ENCODE measurements at places on chromosomes 7 and 10.

GRCh38 chr10:10663622-10664021 lies 354.1 kb upstream of the CELF2 start:
- DNase-seq, result no peak

- DNase-seq, result no peak
Measured at GRCh38 chr10:49397036-49397999, 1.4 kb upstream of the DRGX start.

DNA sequence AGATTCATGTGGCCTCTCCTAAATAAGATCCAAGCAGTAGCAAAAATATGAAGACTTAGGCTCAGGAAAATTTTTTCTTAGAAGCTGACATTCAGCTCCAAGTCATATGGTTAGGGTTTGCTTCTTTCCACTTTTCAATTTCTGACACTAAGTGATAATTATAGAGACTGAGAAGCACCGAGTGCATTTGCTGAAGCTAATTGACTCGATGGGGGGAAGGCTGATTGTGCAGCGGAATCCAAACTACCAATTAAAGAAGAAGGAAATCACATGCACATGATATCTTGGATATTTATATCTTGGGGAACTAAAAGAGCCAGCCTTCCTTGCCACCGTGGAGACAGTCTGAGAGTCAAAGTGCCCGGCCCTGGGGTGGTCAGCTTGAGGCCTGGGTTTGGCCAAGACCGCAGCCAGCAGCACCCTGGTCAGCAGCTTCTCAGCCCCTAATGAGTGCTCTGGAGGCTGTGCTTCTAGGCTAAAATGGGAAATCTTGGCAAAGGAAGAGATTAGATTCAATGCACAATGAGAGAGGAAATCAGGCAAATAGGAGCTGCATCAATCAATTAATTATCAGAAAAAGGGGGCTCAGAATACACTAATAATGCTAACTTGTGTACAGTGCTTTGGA lies 589.3 kb downstream of the NRG3 start:
- no peak for DNase-seq

DNA sequence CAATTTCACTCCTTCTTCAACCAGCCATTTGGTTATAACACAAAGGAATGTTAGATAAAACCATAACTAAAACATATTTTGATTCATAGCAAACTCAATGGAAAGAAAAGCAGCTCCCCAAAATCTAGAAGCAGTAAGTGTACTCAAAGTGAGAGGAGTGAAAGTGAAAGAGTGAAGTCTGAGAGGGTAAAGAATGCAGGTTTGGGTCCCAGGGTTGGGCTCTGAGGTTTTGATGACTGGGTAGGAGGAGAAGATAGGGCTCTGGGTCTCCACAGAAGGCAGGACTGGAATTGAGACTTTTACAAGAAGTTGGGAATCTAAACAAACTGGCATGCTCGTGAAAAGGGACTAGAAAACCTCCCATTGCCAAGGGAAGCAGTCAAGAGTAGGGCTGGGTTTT lies 85.4 kb upstream of the RSU1 start:
- no peak for DNase-seq

DNA sequence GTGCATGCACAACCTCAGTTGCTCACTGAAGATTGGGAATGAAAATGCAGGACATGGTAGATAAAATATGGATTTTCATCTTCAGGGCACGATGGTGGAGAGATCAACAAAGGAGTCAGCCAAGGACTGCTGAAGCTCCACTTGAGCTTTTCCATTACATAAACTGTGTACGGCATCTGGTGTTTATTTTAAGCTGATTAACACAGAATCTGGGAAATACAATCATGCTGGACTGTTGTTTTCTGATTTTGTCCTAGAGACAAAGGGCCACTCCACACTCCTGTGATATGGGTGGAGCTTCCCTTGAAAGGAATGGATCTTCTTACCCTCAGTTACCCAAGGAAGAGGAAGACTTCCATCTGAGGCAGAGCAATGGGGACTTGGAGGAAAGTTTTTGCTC lies 120.6 kb downstream of the SAMD9 start:
- DNase-seq, result no peak

DNA sequence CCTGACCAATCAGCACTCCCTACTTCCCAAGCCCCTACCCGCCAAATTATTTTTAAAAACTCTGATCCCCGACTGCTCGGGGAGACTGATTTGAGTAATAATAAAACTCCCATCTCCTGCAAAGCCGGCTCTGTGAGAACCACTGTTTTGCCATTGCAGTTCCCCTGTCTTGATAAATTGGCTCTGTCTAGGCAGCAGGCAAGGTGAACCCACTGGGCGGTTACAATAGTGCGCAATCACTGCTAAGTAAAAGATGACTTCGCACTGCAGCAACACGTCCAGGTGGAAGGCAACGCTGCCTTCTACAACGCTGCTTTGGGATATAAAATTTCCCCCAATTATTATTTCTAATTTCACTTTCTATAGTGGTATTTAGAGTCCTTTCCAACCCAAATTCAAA lies 8.9 kb downstream of the SLC37A3 start:
- no peak for DNase-seq

DNA sequence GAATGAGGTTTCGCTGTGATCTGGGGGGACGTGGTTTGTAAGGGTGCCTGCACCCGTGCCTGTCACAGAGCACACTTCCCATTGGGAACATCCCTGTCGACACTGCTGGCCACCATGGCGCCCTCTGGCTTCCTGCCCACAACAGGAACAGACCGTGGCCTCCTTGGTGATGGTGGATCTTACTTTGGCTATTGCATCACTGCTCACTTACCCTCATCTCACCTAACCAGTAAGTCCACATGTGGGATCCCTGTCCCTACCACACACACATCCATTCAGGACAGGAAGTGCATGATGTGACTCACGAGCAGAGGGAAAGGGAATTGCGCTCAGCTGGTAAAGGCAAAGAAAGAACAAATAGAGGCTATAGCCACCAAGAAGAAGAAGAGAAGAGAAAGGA lies 26.2 kb upstream of the SEC61G start:
- no peak for DNase-seq

DNA sequence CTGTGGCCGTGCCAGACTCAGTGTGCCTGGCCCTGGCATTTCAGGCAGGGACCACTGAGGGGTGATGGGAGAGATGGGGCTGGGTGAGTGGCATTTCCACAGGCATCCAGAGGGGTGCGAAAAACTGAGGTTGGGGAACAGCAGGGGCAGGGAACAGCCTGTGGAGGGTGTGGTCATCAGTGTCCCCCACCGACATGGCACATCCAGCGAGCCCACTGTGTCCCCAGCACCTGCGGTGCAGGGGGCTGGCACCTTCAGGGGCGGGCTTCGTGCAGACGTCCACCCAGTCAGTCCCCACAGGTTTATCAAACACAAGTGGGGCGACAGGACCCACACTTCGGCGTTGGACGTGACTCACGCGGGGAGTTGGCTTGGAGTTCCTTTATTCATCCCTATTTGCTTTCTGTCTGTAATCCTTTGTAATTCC lies 14.8 kb downstream of the CUX1 start:
- DNase-seq, result no peak

DNA sequence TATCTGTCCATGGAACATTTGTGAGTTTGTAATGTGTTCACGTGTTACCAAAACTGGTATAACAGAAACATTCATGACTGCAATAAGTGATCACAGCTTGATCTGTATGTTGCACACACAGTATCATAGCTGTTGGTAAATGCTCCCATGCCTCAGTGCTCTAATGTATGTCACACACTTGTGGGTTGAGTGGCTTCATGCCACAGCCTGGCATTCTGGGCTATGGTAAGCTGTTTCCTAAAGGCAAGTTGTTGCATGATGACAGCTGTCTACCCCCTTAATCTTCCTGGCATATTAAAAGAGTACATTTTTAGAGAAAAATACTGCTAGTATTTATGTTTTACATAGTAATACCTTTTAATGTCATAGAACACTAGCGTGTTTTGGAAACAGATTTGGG lies 35.2 kb downstream of the PRPF18 start:
- DNase-seq, result no peak

DNA sequence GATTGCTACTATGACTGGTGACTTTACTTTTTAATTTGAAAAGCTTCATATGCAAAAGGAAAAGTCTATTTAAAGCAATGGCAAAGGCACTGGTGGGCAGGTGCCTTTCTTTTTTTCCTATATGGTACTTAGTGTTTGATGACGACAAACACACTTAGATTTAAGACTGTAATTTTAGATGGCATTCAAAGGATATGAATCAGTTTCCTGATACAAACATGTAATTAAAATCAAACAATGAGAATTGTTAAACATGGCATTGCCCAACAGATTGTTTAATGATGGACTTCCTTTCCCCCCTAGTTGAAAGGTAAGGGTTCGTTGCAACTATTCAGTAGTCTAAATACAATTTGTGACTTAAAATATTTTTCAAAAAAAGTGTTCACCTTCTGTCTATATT lies 106.5 kb upstream of the SEMA3C start:
- no peak for DNase-seq

DNA sequence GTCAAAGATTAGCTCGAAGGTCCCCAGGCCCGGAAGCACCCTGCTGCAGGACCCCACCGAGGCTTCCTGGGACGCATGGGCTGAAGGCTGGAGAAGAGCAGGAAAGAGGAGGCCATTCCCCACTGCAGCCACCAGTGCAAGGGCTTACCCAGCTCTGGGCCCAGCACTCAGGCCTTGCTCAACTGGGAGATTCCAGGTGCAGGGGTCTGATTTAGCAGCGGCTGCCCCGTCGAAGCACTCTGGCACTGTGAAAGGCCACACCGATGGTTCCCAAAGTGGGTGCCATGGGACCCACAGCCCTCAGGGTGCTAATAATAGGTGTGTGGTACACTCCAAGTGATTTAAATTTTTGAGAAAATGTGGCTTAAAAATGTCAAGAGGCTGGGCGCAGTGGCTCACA lies 130.9 kb downstream of the OAT start:
- DNase-seq, result no peak

- no peak for DNase-seq
Measured at GRCh38 chr7:142925413-142925812, 8.1 kb downstream of the TRPV5 start.

- peak; percentile 97 for DNase-seq
Measured at GRCh38 chr10:14074062-14074884, 256.5 kb downstream of the FRMD4A start.

DNA sequence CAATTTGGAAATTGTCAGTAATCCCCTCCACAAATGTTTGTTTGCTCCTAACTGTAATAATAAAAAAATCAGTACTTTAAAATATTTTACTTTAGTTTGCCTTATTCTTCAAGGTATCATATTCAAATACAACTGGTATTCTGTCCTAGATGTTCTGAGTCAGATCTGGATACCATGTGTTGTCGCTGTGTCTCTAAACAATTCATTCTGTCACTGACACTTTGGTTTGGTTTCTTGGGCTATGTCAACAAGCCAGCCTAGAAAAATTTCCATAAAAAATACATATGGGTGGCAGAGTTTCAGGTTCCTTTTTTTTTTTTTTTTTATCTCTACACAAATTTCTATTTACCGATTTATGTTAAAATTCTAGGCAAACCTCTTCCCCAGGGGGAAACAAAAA lies 33.2 kb upstream of the SEMA3D start:
- no peak for DNase-seq

DNA sequence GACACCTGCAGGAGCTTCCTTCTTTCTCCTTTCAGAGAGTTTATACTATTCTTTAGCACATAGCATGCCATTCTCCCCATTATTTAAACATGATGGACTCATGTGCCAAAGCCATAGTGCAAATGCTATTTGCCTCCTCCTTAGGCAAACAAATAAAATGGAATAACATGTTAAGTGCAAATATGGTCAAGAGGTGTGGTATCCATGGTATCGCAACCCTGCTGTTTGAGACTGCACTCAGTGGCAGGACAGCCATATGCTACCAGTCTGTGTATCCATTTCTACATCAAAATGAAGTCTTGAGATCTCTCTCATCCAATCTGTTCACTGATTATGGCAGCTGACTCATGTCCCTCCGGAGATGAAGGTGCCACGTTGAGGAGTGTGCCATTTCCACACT lies 22.8 kb downstream of the HEPACAM2 start:
- DNase-seq, result no peak

GRCh38 chr10:112356686-112357085 lies 17.2 kb upstream of the ACSL5 start:
- DNase-seq, result peak; percentile 57

DNA sequence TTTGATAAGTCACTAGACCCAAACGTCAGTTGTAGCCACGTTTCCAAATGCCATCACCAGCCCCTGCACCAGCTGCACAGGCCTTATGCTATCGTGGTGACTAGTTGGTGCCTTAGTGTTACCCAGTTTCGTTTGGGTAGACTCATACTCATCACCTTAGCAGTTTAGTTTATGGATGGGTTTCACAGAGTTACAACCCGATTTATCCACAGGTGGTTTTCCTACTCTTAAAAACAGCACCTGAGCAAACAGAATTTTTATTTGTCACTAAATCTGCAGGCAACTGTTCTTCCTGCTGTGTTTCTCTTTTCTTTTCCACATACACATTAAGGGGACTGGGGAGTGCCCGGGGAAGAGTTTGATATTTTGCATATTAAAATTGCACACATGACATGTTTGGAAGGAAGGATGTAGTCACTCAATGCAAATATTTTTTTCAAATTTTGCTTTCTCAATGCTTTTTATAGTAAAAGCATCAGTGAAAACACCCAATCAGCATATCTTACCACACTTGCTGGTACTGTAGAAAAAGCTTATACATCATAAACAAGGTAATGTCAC lies 41.6 kb downstream of the PDSS1 start:
- DNase-seq, result no peak

- DNase-seq, result no peak
Measured at GRCh38 chr10:26776258-26776657, 78.8 kb downstream of the PDSS1 start.

GRCh38 chr10:89645742-89646172 lies 715 bp upstream of the PANK1 start:
- no peak for DNase-seq

GRCh38 chr7:129828989-129829736 lies 123.6 kb downstream of the UBE2H start:
- peak; percentile 58 for DNase-seq

- DNase-seq, result no peak
Measured at GRCh38 chr7:45434167-45434784, 139.9 kb upstream of the ADCY1 start.

DNA sequence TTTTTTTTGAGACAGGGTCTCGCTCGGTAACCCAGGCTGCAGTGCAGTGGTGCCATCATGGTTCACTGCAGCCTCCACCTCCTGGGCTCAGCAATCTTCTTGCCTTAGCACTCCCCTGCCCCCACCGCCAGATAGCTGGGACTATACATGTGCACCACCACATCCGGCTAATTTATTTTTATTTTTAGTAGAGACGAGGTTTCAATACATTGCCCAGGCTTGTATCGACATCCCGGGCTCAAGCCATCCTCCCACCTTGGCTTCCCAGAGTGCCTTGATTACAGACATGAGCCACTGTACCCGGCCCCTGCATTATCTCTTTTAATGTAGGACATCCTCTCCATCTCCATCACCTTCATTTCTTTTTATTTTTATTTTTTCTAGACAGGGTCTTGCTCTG lies 213.3 kb downstream of the CUX1 start:
- DNase-seq, result no peak

- no peak for DNase-seq
Measured at GRCh38 chr7:5255832-5256231, 26.9 kb upstream of the SLC29A4 start.

- DNase-seq, result no peak
Measured at GRCh38 chr10:1198453-1199344, 142.5 kb downstream of the WDR37 start.
